ENCODE measurements at places on chromosomes 7 and 10.

DNA sequence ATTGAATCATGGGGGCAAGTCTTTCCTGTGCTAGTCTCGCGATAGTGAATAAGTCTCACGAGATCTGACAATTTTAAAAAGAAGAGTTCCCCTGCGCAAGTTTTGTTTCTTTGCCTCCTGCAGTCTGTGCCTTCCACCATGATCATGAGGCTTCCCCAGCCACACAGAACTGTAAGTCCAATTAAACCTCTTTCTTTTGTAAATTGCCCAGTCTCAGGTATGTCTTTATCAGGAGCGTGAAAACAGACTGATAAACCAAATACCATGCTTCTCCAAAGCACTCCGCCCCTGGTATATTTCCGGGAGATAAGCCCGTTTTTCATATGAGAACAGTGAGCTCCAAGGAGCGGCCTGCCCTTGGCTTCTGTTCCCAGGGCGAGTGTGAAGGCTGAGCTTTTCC lies 118.9 kb downstream of the EVX1 start:
- DNase-seq, result no peak

- no peak for DNase-seq
These were observed 93.7 kb downstream of the EPC1 start for GRCh38 chr10:32253276-32253675.

GRCh38 chr7:121390617-121391016 lies 5.5 kb downstream of the FAM3C start:
- no peak for DNase-seq

DNA sequence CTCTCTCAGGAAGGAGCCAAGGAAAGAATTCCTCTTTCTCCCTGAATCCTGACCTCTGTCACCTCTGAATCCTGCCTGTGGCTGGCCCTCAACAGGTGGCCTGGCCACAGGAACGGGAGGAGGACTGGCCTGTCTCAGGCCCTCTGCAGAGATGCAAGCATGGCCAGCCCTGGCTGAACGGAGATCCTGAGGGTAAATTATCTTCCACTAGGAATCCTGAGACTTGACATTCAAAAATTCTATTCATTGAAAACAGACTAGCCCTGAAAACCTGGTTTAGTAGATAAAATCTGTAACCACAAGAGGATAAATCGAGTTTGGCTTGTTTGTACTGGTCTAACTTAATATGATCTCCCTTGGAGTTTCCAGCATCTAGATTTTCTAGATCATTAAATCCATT lies 579.3 kb downstream of the LRMDA start:
- DNase-seq, result no peak

GRCh38 chr10:128123846-128124245 lies 2.4 kb downstream of the MKI67 start:
- DNase-seq, result no peak

DNA sequence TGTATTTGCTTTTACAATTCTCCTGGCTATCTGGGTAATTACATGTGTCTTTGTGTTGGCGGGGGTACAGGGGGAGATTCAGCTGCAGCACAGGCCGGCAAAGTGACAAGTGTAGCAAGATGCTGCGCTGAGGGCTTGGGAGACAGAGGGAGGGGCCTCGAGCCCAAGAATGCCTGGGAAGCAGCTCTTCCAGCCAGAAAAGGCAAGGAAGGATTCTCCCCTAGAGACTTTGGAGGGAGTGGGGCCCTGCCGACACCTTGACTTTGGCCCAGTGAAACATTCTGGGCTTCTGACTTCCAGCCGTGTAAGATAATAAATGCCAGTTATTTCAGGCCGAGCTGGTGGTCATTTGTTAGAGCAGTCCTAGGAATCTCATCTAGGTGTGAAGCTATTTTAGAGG lies 7.2 kb upstream of the REPIN1 start:
- no peak for DNase-seq

- no peak for DNase-seq
These were observed 1197.7 kb upstream of the CELF2 start for GRCh38 chr10:9819756-9820494.

DNA sequence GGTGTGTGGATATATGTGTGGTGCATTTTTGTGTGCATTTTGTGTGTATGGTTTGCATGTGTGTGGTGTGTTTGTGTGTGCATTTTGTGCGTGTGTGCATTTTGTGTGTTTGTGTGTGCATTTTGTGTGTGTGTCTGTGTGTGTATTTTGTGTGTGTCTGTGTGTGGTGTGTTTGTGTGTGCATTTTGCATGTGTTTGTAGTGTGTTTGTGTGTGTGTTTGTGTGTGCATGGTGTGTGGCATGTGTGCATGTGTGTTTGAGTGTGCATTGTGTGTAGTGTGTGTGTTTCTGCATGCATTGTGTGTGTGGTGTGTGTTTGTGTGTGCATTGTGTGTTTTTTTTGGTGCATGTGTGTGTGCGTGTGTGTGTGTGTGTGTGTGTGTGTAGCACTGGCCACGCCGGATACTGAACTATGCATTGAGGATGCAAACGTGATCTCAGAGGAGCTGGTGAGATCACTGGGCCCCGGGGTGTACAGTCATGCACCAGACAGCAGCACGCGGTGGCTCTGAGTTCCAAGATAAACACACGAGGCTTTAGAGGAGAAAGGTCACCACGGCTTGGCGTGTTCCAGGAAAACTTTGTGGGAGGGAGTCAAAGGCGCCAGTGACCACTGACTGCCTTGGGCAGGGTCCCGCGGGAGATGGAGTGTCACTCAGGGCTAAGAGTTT lies 106.6 kb upstream of the SHH start:
- no peak for DNase-seq

GRCh38 chr7:131836733-131837132 lies 280.3 kb upstream of the PODXL start:
- no peak for DNase-seq

- DNase-seq, result no peak
These were observed 51.0 kb downstream of the ORC5 start for GRCh38 chr7:104156842-104157277.

DNA sequence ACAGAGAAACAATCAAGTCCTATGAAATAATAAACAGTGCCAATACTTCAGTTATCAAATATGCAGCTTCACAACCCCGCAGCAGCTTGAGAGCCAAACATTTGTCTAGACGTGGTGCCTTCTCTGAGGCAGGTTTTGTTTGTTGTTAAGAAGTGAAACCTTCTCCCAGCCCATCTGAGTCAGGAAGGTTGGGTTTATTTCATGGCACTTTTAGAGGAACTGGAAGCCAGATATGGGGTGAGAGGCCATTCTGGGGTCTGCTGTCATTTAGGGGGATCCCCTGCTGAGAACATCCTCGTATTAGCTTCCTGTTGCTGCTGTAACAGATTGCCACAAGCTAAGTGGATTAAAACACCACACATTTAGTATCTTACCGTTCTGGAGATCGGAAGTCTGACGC lies 113.6 kb downstream of the GRK5 start:
- DNase-seq, result no peak

GRCh38 chr7:24510759-24511158 lies 62.5 kb upstream of the PALS2 start:
- DNase-seq, result no peak

GRCh38 chr7:66138994-66139752 lies 24.5 kb downstream of the CRCP start:
- DNase-seq, result no peak

DNA sequence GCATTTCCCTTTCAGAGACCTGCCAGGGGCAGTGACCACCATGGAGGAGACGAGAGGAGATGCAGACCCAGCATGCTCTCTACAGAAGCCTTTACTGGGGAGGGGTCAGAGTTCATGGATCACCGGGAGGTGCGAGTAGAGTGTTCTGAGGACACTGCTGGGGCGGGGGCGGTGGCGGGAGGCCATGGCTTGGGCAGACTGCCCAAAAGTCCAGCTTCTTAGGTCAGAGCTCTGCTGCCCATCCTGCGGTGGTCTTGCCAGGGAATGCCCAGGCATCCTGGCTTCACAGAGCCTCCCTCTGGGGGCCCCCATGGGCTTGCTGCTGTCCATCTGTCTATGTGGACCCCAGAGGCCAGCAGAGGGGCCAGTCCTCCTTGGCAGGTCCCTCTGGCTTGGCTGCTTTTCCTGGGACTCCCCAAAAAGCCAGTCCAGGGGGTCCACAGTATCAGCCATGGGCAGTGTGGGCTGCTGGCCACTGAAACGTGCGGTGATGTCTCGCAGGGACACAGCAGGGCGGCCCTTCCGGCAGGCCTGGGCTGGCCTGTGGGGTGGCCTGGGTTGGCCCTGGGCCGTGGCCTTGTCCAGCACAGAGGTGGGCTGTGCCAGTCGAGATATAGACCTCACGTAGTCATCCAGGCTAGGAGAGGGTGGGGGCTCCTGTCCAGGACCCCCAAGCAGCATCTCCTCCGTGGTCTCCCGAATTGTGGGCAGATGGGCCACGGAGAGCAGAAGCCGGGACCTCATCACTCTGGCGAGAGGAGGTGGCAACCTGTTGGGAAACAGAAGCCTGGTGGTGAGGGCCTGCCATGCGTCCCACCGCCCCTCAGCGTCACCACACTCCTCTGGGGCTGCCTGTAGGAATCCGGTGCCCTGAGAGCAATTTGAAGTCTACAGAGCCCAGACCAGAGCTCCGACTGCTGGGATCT lies 1.1 kb downstream of the DEPP1 start:
- DNase-seq, result no peak

DNA sequence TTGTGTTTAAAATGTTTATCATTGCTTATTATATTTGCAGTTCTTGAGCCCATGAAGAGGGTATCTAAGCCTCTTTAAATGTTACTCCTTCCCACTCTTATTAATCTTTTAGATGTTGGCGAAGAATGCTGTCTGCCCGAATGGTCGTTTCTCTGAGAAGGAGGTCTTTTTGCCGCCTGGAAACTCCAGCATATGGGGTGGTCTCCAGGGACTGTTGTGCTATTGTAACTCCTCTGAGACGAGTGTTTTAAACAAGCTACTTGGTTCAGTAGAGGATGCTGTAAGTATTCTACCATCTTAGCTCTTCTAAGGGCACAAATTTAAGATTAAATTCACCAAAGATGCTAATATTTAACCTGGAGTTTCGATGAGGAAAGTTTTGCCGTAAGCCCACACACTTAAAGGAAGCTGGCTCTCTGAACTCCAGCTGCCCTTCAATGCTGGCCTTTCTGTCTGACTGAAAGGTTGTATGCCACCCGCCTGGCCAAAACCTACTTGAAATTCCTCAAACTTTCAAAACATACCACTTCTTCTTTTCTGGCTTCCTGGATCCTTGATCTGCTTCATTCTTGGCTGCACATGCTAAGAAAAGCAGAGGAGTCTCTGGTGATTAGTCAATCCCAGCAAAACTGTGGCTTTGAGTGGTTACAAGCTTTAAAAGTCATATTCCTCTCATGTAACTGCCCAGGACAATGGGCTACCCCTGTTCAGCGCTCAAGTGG lies 74.7 kb downstream of the ABCA13 start:
- no peak for DNase-seq

DNA sequence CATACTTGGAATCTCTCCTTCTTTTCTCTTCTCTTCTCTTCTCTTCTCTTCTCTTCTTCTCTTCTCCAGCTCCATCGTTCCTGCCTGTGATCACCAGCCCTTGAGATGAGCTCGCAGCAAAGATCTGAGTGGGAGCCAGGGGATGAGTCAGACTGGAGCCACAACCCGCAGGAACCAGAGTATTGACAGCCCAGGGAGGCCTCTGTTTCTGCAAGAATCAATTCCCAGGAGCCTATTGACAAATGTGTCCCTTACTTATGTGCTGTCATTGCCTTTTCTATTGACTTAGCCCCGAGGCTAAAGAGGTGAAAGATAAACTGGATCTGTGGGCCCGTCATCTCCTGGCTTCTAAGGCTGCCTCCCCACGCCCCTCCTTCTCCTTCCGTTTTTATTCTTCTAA lies 13.1 kb upstream of the HABP2 start:
- no peak for DNase-seq

GRCh38 chr10:46543466-46544377 lies 12.7 kb downstream of the GPRIN2 start:
- no peak for DNase-seq

DNA sequence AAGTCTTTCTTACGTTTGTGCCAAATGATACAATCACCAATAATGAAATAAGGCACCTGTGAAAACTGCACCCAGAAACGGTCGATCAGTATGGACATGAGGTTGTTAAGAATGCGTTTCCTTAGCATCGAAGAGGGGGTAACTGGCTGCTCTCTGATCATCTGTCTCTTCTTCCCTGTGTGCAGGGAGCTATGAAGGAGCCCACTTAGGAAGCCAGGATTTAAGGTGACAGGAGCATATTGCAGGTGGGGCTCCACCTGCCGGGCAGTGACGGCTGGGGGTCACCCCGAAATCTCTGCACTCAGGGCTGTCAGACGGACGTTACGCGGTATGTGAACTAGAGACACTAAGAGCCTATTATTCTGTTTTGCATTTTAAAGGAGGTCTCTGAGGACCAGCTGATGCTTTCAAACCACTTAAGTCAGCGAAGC lies 64.5 kb downstream of the CARD11 start:
- DNase-seq, result no peak

- no peak for DNase-seq
These were observed 20.9 kb downstream of the NPS start for GRCh38 chr10:127570036-127570435.

- no peak for DNase-seq
These were observed 492.9 kb downstream of the TNS3 start for GRCh38 chr7:47089068-47089417.

GRCh38 chr7:93817004-93817403 lies 73.5 kb downstream of the TFPI2 start:
- no peak for DNase-seq

DNA sequence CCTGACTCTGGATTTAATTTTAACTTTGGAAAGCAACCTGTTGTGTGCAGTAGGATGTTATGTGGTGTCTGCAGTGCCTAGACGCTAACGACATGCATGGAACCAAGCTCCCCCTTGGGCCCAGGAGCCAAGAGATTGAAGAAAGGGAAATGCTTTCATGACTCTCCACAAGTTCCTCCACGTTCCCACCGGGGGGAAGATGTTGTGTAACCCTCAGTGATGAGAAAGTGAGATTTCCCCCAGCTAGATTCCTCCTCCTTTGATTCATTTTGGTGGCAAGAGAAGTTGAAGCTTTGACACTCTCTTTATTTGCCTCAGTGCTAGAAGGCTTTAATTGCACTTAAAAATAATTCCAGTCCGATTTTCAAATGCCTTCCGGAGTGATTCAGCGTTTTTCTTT lies 157.9 kb upstream of the INSYN2A start:
- DNase-seq, result no peak

DNA sequence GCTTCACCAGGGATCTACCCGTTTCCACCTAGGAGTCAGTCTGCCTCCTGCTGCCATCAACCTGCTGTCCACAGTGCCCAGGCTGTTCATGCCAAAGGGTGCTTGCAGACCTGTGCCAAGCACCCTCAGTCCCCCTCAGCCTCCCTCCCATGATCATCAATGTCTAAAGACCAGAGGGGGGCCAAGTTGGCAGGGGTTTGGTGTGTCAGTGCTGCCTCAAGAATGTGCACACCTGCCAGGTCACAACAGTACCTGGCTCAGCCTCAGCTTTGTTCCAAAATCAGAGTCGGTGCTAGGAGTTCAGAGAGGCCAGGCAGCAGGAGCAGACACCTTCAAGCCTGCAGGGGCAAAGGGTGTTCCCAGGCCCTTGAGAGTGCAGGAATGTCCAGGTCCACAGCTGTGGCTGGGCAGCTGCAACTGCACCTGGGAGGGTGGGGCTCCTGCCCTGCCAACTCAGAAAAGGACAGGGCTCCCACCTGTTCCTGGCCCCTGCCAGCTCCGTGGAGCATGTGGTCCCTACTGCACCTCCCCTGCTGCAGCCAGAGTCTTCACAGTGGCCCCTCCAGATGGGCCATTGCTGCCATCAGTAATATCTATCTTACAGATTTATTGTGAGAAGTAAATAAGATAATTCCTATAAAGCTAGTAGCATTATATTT lies 219.5 kb downstream of the POLR1F start:
- DNase-seq, result no peak
